Foreskin fibroblast (primary cell): ENCODE measurements at places on chromosomes 1 and 21.
A peak's percentile ranks its signal among the peaks of the same experiment; 100 is the strongest.

- no peak for DNase-seq
Measured at GRCh38 chr1:206094024-206094423, 23.2 kb downstream of the AVPR1B start.

DNA sequence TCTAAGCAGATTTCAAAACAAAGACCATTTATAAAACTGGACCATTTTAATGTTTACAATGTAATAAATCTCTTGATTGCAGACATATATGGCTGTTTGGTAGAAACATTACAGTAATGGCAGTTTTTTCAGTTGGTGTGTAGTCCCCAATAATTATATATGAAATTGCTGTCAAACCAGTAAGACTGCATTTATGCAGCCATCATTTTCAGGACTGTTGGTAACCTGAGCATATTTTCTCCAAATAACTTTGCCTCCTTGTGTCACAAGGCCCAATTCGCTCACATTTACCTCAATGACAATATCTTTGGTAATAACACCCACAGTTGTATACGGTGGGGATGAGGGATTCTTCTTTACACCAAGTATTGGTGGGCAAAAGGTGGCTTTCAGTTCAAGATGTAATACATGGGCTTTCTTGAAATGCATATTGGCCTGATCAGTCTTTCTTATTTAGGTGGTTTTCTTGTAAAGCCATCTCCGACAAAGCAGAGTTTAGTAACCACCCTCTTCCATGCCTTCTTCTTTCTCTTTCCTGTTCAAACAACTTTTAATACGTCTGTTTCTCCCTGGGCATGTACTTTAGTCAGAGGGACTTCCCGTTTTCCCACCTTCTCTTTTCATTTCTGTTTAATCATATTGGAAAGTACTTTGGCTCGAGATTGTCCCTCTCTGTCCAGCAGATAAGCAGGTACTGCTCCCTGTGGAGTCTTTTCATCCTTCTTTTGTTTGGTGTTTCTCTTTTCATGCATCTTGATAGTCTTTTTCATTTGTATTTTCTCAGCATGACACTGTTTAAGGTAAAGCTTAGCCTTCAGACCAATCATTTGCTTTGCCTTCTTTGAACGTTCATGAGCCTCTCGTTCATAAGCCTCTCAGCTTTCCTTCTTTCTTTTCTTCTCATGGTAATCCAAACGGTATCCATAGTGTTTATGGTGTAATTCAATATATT lies 30.4 kb downstream of the ATP2B4 start:
- DNase-seq = no peak

DNA sequence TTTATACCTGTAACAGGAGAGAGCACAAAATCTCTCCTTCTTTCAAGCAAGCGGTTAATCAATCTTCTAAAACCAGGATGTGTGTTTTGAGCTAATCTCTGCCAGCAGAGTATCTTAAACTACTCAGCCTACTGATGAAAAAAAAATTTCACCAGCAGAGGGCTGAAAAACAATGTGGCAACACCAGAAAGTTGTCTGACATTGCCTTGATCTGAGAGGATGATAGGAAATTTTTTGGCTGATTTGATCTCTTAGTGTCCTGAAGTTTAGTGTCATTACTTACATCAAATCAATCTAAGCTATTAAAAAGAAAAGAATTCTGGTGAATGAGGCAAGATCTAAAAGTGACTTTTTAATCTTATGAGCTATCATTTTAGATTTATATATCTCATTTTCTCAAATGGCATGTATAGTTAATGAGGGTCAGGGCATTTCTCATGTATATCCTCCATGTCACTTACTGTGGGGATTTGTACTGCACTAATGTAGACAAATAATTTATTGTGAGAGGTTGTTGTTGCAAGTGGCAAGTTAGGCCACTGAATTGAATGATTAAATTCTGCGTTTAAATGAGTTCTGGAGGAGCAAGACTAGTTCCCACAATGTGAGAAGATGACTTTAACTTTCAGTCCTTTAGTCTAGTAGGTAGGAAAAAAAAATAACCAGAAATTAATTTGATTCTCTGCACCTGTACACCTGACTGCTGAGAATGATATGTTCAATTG lies 10.9 kb downstream of the ADAMTS1 start:
- DNase-seq = no peak

GRCh38 chr1:50368179-50369007 lies 54.9 kb downstream of the DMRTA2 start:
- peak; percentile 52 for DNase-seq

DNA sequence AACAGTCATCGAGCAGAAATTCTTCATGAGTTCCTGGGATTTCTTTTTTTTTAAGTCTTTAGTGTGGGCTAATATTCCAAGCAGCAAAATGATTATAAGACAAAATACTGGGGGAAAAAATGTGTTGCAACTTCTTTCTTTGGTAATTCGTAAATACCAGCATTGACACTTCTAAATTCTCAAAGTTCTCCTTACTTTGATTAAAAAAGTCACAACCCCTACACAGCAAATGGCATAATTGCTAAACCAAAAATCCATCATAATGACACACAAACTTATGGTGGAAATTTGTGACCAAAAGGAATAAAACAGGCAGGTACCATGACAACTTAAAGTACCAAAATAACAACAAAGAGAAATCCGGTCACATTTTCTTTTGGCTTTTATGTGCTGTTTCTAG lies 585.2 kb upstream of the PKN2 start:
- DNase-seq = no peak

- DNase-seq = no peak
Measured at GRCh38 chr21:44456214-44456914, 1.1 kb downstream of the LRRC3 start.

DNA sequence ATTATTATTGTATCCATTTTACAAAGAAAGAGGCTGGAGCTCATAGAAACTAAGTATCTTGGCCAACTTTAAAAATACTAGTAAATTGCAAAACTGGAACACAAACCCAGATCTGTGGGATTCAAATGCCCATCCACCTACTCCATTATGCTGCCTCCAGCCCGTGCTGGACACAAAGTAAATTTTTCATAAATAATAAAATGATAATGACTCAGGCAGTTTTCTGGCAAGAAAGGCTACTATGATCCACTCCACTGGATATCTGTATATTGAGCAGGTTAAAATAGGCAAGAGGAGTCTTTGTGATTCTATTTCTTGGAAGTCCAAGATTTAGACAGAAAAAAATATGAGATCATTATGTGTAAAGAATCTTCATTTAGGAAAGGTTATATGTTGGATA lies 138.3 kb upstream of the DUSP10 start:
- no peak for DNase-seq

- no peak for DNase-seq
Measured at GRCh38 chr1:3405974-3406867, 48.2 kb upstream of the ARHGEF16 start.

DNA sequence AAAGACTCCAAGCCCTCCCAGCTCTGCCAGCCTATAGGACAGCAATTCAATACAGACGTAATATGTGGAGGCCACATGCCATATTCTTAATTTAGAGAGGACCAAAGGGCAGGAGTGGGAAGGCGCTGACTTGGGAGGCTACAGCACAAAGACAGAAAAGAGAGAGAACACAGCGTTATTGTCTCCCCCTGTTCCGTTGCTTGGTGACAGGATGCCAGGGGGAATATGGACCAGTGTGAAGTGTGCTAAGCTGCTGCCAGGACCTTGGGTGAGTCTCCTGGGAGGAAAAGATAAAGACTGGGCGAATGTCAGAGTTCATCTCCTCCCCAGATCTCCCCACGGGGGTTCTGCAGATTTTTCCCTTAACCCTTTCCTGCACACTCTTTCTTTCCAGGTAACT lies 102.1 kb upstream of the ADAR start:
- DNase-seq = no peak

GRCh38 chr1:215891266-215892057 lies 324.4 kb downstream of the KCTD3 start:
- no peak for DNase-seq

DNA sequence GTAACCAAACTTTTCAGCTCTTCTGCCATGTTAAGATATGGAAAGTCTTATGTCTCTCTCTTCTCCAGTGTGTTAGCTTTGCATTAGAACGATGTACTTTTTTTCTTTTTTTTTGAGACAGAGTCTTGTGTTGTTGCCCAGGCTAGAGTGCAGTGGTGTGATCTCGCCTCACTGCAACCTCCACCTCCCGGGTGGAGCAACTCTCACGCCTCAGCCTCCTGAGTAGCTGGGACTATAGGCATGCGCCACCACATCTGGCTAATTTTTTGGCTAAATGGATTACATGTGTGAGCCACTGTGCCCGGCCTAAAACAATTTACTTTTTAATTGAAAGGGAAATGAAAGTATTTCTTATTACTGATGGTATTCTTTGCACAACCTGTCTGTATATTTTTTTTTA lies 35.8 kb downstream of the SPEN start:
- peak; percentile 19 for DNase-seq

DNA sequence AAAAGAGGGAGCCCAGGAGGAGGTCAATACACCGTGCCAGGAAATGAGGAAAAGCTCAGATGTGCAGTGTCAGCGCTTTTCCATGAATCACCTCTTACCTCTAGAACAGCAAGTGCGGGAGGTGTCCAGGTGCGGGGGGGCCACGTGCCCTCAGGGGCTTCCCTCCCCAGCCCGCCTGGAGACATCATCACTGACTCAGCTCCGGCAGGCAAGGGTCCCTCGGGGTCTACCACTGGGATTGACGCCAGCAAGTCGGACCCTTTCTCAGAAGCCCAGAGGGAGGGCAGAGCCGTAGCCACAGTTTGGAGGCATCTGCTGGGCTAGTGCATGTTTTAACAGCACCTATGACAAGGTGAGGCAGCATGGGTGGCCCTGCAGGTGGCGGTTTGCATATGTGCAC lies 67.4 kb upstream of the TRAPPC10 start:
- DNase-seq = no peak

GRCh38 chr1:150696995-150697927 lies at the start of gene GOLPH3L:
Gene GOLPH3L (minus strand): TSS chr1:150697154. CDS start chr1:150694838, 2,316 bp downstream.
- peak; percentile 97 for DNase-seq

DNA sequence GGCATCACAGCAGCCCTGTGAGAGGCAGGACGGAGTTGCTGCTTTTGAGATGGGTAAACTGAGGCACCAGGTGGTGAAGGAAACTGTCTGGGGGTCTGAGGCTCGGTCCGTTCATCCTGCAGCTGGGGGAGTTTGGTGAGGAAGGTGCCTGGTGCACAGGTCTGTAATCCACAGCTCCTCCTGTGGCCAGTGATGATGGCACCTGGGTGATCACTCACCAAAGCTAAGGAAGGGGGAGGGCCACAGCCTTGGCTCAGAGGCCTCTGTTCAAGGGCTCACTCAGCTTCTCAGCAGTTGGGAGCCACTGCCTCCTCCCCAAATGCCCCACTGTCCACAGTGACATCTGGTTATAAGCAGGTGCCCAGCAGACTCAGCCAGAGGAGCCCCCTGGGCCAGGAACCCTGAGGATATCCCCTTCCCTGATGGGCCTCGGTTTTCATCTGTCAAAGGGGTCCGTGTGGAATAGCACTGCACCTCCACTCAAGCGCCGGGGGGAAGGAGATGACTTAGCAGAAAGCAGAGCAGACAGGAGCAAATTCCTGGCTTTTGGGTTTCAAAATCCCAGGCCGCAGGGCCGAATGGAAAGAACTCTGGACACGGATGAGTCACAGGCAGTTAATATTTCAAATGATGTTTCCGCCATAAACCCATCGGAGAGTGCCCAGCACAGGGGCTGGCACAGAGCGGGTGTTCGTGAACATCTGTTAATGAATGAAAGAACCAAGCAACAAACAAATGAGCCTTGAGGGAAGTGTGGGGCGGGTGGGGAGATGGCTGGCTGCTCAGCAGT lies 82.8 kb downstream of the DMRTB1 start:
- peak; percentile 89 for DNase-seq

GRCh38 chr1:117578466-117578865 lies 27.4 kb upstream of the TENT5C start:
- DNase-seq = no peak

DNA sequence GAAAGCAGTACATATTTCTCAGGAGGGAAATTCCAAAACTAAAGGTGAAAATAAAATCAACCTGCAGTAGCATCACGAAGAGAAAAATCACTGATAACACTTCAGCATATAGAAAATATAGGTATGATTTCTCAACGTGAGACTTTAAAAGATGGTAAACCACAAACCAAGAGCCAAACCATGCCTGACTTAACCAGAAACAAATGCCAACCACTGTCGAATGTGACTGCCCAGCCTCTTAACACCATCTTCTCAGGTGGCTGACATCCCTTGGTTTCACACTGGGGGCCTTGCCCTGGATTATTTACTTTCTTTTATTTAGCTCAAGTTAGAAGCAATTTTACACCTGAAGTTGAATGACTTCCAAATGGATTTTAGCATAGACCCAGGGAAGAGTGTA lies 10.1 kb downstream of the HMGCS2 start:
- no peak for DNase-seq

- no peak for DNase-seq
Measured at GRCh38 chr1:38929476-38929875, 12.2 kb downstream of the RHBDL2 start.

GRCh38 chr1:29732453-29732852 lies 496.1 kb downstream of the PTPRU start:
- no peak for DNase-seq

GRCh38 chr1:202805886-202806844 lies 2.1 kb downstream of the KDM5B start:
- peak; percentile 31 for DNase-seq

DNA sequence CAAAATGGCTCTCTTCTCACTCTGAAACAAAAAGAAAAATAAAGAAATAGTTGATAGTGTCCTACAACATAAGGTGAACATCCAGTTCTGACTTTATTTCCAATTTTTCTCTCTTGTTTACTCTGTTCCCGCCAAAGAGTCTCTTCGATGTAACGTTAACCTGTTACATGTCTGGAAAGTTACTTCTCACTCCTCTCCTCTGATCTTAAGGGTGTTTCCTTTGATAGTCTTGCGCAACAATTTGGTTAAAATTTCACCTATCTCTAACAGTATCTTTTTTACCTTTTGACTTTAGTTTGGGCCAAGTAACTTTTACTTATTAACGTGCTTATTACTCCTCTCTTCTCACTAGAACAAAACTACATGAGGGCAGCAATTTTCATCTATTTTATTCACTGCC lies 1450.2 kb downstream of the BRINP3 start:
- DNase-seq = no peak

DNA sequence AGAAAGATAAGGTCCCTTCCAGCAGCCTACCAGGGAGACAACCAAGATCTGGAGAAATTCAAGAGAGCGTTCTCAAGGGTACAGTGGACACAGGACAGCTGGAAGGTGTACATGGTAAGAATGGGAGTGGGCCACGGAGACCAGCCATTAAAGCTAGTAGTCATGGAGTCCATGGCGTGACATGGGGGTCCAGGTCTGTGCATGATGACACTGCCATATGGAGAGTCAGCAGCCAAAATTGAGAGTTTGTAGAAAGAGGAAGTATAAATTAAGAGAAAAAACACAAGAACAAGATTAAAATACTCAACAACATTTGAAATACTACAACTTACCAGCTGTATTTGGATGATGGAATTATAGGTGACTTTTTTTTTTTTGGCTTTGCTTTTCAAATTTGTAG lies 7.9 kb upstream of the LORICRIN start:
- DNase-seq = no peak
